ENCODE measurements at places on chromosomes 3 and 15.

- no peak for DNase-seq
Observed at GRCh38 chr3:59880717-59881116, 830.9 kb upstream of the CFAP20DC start.

GRCh38 chr15:70435369-70435768, 328.0 kb downstream of the UACA start:
- no peak for DNase-seq

- no peak for DNase-seq
Observed at GRCh38 chr3:101133652-101134051, 140.4 kb upstream of the ABI3BP start.

GRCh38 chr3:188278717-188279324, 124.9 kb downstream of the LPP start:
- DNase-seq: no peak

DNA sequence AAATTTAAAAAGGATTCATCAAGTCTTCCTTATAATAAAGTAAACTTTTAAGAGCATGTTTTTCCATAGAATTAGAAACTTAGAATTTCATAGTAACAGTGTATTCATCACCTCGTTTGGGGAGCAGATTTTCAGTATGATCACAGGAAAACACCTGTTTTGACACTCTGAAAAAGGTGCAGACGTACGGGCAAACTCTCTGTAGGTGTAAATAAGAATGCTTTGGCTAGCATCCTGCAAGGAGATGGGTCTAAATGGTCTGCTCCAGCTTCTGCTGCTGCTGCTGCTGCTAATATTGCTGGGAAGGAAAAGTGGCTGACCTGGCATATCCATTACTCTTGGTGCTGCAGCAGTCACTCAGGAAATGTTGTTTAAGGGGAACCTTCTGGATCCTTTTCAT, 66.0 kb downstream of the MBNL1 start:
- DNase-seq: no peak

- DNase-seq: no peak
Observed at GRCh38 chr15:81071120-81071519, 63.0 kb upstream of the CFAP161 start.

- DNase-seq: no peak
Observed at GRCh38 chr3:30659270-30660130, 53.1 kb downstream of the TGFBR2 start.

DNA sequence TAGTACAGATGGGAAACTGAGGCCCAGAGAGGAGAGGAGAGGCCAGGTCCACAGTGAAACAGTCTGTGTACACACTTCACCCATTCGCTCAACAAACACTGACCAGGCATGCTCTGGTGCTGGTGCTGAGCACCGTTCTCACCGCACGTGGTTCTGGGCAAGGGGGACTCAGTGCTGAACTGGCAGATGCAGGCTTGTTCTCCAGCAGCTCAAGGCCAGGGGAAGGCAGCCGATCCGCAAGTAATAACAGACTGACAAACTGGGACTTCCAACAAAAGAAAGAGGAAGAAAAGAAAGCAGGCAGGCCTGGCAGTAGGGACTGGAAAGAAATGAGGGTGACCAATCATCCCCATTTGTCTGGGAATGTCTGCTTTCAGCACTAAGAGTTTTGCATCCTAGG, 25.6 kb upstream of the LINGO1 start:
- no peak for DNase-seq

DNA sequence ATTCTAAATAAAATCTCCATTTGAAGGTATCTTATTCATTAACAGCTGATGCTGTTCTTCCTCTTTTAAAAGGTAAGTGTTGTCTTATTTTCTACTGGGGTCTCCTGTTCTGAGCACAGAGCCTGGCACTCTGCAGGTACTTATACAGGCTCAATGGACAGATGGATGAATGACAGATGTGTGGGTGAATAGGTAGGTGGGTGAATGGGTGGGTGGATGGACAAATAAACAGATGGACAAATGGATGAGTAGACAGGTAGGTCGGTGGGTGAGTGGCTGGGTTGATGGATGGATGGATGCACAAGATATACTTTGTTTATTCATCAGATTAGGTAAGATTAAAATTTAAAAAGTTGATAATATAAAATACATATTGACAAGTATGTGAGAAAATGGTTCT, 53.5 kb downstream of the SLC41A3 start:
- no peak for DNase-seq

GRCh38 chr15:57640930-57641682, 49.4 kb downstream of the MYZAP start:
- peak; percentile 13 for DNase-seq

- DNase-seq: no peak
Observed at GRCh38 chr15:80568298-80568697, 126.8 kb upstream of the ABHD17C start.

DNA sequence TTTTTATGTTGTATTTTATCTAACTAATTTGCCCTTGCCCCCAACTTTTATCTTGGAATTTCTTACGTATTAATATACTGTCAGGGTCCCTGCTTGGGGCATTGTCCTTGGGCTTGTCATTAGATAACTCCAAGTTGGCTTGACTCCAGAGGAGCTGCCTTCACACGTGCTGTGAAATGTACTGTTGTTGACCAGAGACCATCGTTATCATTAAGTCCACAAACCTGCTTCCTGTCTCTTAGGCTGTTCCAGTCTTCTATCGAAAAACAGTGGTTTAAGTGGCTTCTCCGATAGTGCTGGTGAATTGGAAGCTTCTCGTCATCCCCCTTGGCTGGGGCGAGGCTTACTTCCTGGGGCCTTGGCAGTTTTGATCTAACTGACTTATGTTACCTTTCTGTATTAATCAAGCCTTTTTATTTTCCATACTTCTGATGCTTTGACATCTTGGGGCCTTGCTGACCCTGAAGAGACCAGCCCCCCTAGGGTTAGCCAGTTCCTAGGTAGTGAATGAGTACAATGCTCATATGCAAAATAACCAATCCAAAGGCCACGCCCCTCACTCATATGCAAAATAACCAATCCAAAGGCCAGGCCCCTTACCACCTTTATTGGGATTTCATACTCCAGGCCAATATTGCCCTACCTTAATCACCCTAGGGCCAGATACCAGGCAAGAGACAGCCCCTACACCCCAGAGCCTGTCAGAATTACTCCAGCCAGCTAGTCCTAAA, 164.5 kb downstream of the IGF1R start:
- no peak for DNase-seq

- DNase-seq: peak; percentile 85
Observed at GRCh38 chr15:66429117-66429516, 42.4 kb downstream of the MAP2K1 start.

DNA sequence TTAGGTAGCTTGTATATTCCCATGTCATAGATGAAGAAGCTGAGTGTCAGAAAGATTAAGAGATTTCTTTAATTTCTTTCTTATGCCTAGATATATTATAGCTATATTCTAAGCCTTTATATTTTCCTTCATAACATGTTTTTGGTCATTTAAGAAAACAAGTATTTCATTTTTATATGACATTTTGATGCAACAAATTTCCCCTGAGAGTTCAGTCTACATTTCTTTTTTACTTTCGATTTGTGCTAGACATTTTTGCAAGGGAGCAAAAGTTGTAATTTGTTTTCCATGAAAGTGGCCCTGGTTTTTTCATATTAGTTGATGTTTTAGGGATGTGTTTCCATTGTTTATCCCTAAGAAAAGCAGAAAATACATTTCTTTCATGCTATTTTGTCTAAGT, 344.9 kb downstream of the NLGN1 start:
- no peak for DNase-seq

- no peak for DNase-seq
Observed at GRCh38 chr15:31307270-31308184, 19.1 kb upstream of the KLF13 start.

- no peak for DNase-seq
Observed at GRCh38 chr3:53192608-53193007, 31.6 kb downstream of the PRKCD start.

DNA sequence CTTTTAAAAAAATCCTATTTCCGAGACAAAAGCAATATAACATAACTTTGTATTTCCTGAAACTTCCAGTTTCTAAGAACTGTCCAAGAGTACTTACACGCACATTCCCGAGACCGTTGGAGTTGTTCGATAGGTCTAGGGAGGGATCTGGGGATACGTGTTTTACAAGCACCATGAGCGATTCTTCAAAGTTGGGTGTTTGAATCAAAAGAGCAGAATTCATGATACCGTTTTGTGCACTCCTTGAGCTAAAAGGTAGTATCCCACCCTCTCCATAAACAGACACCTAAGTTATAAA, 700 bp upstream of the EDEM1 start:
- no peak for DNase-seq

GRCh38 chr3:102916532-102916931, 481.7 kb downstream of the ZPLD1 start:
- no peak for DNase-seq

DNA sequence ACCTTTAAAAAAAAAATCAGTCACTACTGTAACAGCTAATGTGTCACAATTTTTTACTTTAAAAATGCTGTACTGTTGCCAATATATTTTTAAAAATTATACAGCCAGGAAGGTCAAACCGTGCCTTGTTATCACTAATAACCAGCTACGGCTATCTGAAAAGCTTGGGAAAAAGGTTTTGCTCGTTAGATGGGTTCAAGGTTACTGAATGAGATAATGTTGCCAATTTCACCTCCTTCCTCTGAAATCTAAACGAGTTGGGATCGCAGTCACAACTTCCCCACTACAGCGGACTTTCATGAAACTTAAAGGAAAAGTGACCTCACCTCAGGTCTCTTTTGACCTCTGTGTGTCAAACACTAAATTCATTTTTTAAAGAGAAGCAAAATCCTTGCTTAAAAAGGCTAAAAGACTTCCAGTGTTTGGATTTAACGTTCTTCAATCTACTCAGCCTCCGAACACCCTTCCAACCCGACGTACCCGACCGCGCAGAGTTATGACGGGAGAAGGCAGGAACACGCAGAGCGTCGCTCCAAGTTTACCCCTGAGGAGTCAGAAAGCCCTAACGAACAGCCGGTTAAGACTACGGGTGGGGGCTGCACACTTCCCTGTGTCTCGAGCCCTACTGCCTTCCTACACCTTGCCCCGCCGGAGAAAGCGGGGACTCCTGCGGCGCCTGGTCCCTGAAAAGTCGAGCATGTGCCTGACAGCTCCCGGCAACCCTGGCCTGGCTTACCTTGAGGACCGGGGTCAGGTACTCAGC, 860 bp downstream of the ATG3 start:
- DNase-seq: peak; percentile 82

GRCh38 chr15:68053701-68054627, at the start of gene PIAS1:
PIAS1 (plus strand) TSS chr15:68054315; CDS start chr15:68054327, 12 bp downstream.
- DNase-seq: peak; percentile 95

GRCh38 chr3:47011371-47011770, 31.9 kb downstream of the NBEAL2 start:
- DNase-seq: no peak

GRCh38 chr3:135199137-135199536, 404.1 kb downstream of the EPHB1 start:
- no peak for DNase-seq

- DNase-seq: no peak
Observed at GRCh38 chr15:98713585-98714001, 65.3 kb downstream of the IGF1R start.

GRCh38 chr15:79900087-79900486, 3.3 kb upstream of the MTHFS start:
- peak; percentile 79 for DNase-seq

DNA sequence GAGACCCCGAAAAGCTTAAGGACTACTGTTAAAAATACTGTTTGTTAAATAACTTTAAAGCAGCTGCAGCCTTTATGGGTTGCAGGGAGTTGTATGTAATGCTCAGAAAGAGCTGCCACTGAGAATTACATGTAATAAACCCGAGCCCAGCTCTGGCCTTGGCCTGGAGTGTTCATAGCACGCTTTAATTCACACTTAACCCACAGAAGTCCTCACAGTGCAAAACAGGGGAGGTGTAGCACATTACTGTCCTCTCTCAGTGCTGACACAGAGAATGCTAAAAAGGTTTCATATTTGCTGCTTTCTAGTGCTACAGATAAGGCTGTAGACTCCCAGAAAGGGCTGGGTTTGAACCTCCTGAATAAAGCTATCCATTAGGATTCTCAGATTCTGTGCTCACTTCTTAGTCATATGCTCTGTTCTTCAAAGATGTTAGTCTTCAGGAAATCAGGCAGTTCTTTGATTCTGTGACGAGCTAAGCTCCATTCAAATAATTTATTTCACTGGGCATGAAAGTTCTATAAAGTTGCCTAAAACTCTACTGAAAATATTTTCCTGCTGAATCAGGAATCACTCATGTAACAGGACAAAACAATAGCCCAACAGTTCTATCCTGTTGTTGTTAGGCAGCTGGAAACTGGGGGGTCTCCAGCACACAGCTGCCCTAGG, 108.0 kb downstream of the SENP2 start:
- no peak for DNase-seq

DNA sequence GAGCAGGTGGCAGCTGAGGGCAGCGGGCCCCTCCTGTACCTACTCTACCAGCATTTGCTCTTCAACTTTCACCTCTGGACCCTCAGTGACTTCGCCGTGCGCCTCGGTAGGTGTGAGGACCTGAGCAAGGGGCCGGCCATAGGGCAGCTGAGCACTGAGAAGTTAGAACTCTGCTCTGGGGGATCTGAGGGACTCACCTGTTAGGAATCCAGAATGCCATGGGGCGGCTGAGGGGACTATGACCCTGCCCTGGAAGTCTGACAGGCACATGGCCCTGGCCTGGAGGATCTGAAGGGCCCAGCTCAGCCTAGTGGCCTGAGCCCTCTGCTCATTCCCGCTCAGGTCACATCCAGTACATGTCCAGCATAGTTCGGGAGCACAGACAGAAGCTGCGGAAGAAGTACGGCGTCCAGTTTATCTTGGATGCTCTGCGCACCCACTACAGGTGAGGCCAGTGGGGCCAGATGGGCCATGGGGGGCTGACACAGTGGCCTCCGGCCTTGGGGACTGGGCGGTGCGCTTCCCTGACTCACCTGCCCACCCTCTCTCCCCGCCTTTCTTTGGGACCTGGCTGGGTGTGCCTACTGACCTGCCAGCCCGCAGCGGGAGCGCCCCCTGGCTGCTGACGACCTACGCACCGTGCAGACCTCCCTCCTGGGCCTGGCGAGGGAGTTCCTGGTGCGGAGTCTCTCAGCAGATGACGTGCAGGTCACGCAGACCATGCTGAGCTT, 18.8 kb downstream of the NBEAL2 start:
- DNase-seq: peak; percentile 65

DNA sequence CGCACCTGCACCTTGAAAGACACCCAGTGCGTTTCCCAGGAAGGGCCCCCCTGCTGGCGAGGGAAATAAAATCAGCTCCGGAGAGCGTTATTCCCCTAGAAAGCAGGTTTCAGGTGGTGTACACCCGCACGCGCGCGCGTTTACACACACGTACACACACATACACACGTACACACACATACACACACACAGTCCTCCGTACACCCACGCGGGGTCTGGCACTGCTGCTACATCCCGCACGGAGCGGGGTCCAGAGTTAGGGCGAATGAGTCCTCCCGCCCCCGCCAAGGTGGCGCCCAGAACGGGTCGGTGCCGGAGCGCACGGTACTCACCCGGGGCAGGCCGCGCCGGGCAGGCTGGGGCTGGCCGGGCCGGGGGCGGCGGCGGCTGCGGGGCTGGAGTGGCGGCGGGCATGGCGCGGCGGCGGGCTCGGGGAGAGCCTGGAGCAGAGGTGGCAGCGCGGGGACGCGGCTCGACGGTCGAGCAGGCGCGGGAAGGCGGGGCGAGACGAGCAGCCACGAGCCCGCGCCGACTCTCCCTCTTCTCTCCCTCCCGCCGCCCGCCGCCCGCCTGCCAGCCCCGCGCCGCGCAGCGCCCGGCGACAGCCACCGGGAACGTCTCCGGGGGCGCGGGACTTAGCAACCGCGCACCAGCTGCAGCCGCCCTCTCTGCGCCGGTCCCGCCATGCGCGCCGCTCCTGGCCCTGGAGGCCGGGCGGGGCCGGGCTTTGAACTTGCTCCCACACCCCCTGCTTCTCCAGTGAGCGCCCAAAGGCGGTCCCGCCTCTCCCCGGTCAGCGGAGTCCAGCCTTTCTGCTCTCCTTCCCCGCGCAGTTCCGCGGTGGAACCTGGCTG, at the start of gene DCLK3:
Gene DCLK3 (minus strand): TSS at position 704 of the 854 bp plus-strand sequence. CDS start 290 bp downstream, at position 414.
- DNase-seq: peak; percentile 17
